ENCODE measurements at places on chromosomes 3 and 15.

DNA sequence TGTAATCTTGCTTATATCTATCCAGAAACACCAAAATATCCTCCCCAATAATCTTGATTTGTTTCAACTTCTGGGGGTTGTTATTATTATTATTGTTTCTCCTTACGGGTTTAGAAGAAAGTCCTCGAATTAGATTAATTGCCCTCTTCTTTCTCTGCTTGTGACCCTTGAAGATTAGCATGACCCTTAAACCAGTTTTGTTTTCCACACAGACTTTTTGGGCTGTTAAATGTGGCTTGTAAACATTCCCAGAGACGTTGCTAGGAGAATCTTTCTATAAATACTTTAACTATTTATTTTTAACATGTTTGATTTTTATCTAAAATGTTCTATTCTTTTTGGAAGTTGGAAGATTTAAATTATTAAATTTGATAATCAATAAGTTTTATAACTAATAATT is 4.3 kb upstream of the SUCNR1 start:
- no peak for DNase-seq

DNA sequence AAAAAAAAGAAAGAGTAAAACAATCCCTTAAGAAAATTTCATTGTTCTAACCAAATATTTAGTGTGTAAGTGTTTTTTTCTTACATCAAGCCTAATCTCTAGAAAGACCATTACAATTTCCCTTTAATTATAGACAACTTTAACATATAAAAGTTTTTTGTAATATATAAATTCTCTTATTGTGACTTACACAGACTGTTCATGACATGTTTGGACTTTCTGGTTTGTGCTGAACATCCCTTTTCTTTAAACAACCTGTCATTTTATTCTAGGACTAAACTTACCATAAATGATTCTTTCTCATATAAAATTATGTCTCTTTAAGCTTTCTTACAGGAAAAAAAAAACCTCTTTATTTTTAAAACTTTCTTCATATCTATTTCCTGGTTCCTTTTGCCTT is 13.0 kb upstream of the BTLA start:
- DNase-seq, result no peak

DNA sequence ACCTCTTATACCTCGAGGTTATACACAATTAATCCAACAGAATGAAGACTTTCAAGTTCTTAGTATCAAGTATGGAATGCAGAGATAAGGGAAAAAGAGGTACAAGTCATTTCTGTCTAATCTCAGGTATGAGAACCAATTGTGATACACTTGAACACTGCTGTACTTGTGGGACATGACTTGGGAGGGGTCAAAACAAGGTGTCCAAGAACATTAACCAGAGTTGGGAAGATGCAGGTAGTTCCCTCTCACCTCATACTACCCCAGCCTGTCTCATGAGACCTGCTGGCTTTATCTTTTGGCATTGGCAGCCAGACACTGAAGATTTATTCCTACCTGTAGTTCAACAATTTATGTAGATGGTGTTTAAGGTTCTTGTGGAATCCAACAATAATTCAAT is 209.7 kb downstream of the NR1D2 start:
- no peak for DNase-seq

DNA sequence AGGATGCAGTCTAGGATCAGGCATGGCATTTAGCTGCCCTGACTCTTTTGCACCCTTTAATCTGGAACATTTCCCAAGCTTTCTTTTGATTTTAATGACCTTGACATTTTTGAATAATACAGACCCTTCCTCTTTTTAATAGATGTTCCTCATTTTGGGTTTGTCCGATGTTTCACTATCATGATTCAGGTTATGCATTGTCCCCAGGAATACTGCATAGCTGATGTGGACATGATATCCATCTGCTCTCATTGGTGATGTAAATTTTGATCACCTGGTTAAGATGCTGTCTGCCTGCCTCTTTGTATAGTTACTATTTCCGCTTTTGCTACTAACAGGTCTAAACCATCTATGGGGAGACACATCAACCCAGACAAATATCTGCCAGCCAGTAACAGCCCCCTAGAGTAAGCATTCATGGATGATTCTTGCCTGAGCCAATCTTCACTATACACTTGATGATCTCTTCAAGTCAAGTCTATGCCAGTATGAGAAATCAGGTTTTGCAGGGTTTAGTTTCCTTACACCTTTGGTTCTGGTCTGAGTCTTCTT is 50.6 kb upstream of the ULK4 start:
- no peak for DNase-seq

Measured in stimulated activated CD4-positive, alpha-beta T cell treated with anti-CD3 and anti-CD28 coated beads, Interleukin-15, amount 100 ng/mL, for 48 hours (primary cell).